ENCODE measurements at places on chromosomes 5 and 9.

DNA sequence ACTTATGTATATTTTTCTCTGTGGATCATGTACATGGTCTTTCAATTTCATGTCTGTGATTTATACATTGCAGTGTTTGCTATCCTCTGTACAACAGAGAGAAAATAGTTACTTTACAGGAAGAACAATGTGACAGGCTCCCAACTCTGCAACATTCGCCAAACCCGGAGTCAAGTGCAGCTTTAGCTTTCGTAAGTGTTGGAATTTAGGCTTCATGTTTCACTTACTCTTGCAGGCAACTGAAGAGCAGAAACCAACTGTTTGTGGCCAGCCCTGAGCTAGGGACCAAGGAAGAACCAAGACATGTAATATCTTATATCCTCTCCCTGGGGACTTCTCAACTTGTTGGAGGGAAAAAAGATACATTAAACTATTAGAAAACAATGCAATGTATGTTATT, 147.9 kb downstream of the C5orf15 start:
- no peak for DNase-seq

DNA sequence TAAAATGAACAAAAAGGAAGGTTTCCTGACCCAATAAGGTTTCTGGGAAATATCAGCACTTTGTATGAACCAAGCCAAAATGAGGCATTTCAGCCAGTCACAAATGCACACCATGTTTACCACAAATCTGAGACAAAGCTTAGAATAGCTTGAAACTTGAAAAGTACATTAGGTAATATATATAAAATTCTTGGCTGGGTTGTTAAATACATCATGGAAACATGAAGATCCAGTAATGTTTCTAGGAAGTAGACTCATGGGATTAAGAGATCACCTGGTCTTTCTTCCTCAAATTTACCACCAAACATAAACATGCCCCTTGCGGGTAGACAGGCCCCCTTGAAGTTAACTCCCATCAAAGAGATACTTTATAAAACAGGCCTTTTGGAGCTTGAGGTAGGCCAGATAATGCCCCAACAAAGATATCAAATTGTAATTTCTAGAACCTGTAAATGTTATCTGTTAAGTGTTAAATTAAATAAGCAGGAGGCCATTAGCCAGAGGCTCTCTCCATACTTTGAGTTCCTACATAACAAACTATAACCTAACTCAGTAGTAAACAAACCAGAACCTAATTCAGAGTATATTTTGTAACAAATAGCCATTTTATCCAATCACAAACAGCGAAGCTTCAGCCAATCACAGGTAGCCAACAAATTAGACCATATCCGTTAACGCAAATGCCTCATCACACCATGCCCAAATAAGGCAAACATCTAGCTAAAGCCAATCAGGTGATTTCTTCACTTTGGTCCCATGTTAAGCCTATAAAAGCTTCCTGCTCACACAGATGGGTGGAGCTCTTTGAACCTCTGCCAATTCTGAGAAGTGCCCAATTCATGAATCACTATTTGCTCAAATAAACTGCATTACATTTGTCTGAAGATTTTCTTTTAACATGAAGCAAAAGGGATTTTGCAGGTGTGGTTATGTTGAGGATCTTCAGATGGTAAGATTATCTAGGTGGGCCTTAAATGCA, 127.9 kb upstream of the TARS1 start:
- peak; percentile 94 for DNase-seq

DNA sequence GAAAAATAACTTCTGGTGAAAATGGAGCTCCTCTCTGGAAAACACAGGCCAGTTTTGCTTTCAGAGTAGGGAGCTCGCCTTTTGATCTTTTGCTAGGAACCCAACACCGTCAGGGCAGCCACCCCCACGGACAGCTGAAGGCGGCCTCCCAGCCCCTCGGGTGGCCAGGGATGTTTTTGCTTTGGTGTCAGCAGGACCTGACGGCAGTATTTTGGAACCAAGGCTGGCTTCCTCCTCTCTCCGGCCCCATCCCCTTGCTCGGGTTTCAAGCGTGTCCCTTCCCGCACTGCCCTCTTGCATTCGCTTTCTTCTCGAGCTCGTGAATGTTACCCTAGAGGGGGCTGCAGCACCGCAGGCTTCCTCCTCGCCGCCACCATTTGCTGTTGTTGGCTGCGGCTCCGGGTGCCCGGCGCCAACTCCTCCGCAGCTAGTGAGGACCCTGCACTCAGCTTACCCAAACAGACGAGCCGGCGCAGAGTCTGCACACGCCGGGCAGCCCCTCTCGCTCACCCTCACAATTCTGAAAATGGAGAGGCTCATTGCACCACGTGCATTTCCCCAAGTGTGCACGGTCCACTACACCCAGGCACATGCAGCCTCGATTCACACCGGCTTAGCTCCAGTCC, 35.5 kb upstream of the ADAMTSL1 start:
- DNase-seq: peak; percentile 74

GRCh38 chr5:168663276-168664004, 84.3 kb upstream of the PANK3 start:
- no peak for DNase-seq

GRCh38 chr9:128909859-128910258, 10.9 kb upstream of the PHYHD1 start:
- DNase-seq: no peak

DNA sequence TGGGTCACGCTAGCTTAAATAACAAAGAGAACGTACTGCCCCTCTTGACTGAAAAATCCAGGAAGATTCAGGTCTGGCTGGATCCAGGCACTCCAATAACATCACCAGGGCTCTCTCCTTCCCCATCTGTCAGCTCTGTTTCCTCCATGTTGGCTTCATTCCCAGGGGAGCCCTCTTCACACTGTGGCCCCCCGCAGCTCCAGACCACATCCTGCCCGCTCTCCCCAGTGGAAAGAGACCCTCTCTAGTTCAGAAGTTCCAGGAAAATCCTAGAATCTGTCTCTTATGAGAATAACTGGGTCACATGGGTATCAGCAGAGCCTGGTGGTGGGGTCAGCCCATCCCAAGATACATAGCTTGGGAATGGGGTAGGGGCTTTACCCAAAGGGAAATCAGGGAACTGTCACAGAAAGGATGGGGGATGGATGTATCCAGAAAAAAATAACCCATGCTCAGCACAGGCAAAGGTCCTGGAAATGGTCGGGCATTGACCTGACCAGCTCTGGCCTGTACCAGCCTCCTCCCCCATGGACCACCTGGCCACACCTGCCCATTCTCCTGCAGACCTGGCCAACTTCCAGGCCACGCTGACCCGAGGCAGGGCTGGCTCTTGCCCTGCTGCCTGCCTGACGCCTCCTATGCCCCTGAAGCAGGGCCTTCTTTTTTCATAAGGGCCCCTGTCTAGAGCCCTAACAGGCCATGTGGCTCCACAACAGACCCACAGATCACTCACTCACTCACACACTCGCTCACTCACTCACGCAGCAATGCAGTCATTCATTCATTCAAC, 65.9 kb downstream of the COL23A1 start:
- DNase-seq: no peak

DNA sequence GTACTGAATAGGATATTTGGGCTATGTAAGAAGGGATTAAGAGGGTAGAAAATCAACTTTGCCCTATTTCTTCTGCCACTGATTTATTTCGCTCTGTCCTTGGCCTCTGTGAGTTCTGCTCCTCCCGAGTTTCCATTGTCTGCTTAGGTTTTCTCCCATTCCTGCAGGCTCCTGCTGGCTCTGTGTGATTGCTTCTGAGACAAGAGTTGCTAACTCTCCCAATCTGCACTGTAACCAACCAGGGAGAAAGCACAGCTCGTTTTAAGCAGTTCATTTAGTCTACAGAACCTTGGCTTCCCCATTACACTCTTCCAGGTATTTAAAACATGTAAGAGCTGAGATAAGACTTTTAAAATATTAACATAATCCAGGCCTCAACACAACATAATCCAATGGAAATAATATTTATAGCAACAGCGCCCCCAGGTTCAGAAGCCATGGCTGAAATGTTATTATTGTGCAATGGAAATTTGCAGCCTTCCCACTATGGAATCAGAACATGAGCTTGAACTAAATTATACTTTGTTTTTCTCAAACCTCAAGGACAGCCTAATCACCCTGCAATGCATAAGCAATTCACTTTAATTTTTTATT, 203.5 kb downstream of the ERCC6L2 start:
- no peak for DNase-seq

- no peak for DNase-seq
These were observed 4.8 kb upstream of the BTF3 start for GRCh38 chr5:73493421-73493820.

DNA sequence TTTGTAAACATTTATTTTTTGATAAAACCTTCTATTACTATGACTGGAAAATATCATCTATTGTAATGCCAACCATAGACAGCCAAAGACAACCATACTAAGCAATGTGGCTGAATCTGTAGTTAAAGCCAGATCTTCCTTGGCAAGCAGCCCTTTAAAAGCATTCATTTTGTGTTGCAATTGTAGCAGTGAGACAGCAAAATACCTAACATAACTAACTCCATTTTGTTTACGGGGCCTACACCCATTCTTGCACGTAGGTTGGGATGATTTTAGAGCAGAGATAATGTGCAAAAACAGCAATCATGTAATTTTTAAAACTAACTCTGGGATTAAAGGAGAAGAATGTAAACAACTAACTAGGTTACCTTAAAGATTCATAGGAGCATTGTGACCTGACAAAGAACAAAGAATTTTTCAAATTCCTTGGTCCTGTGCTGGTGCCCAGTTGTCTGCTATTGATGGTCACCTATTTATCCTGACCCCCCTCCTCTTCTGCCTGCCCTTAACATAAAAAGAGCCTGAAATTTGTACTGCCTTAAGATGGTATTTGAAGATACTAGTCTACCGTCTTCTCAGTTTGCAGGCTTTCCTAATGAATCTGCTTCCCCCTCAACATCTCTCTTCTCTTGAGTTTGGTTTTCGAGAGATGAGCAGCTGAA, 10.6 kb downstream of the IFNA1 start:
- no peak for DNase-seq

- DNase-seq: no peak
These were observed 1363.3 kb downstream of the MAT2B start for GRCh38 chr5:164868761-164869160.

GRCh38 chr9:108254236-108254635, 601.5 kb downstream of the ACTL7B start:
- DNase-seq: no peak

- DNase-seq: no peak
These were observed 312.9 kb upstream of the RGMB start for GRCh38 chr5:98460536-98460935.

DNA sequence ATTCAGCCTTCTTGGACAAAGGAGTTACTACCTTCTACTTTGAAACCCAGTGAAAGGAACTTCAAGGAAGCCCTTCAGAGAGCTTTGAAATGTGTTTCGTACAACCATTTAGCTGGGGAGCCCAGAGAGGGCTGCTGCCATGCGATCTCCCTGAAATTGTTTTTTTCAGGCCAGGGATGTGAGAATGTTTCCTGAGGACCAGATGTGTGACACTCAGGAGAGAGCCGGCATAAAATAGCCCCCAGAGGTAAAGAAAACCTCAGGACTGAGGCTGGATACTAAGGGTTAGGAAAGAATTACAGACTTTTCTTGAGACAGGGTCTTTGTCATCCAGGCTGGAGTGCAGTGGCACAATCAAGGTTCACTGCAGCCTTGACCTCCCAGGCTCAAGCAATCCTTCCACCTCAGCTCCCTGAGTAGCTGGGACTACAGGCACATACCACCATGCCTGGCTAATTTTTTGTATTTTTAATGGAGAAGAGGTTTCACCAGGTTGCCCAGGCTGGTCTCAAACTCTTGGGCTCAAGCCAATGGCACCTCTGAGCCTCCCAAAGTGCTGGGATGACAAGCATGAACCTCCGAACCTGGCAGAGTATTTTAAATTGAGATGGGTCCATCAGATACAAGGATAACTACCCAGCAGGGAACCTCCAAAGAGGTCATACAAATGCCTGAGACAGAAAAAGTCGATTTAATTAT, 8.4 kb downstream of the RPL37 start:
- no peak for DNase-seq

- no peak for DNase-seq
These were observed 47.1 kb downstream of the MAT2B start for GRCh38 chr5:163552536-163552935.

- peak; percentile 41 for DNase-seq
These were observed 200.8 kb downstream of the CRB2 start for GRCh38 chr9:123556464-123557435.

DNA sequence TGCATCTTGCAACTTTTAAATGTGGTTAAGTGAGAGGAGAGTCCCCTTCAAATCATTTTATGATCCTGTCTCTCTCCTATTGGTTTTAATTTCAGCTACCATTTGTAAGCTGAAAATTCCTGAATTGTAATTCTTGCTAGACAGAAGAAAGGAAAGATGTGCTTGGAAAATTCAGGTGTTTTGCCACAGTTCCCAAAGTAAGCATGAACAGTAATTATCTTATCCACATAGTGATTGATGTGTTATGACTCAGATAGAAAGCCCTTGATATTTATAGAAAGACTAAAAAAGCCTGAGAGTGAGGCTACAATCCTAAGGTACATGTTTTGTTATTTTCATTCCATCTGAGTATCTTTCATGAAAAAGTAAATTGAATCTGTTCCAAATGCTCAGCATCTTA, 492.5 kb downstream of the MAT2B start:
- DNase-seq: no peak

DNA sequence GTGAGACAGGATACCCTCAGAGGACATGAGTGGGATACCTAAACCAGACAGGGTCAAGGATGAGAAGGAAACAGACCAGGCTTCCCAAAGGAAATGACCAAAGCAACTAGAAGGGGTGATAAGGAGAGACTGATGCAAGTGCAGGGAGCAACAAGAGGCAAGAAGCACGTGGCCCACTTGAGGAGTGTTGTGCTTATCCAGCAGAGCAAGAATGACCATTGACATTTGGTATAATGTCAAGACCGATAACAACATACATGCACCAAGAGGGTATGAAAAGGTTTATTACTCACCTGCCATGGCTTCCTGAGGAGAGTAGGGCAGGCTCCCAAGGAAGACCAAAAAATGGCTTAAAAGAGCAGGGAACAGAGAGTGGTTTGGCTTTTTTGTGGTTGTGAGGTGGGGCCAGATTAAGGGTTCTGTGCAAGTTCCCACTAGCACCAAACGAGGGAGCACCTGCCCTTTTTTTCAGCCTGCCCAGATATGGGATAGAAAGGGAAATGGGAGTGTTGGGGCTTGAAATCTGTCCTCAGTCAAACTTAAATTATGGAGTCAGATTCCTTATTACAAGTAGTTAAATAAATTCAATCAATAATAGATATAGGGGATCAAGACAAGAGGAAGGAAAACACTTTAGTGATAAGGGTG, 513.6 kb downstream of the RASEF start:
- DNase-seq: no peak

GRCh38 chr5:89303033-89303480, 420.1 kb upstream of the MEF2C start:
- no peak for DNase-seq

- DNase-seq: no peak
These were observed 397.8 kb downstream of the EFNA5 start for GRCh38 chr5:107272954-107273353.

GRCh38 chr5:150157168-150157567, 1.5 kb upstream of the PDGFRB start:
- no peak for DNase-seq

DNA sequence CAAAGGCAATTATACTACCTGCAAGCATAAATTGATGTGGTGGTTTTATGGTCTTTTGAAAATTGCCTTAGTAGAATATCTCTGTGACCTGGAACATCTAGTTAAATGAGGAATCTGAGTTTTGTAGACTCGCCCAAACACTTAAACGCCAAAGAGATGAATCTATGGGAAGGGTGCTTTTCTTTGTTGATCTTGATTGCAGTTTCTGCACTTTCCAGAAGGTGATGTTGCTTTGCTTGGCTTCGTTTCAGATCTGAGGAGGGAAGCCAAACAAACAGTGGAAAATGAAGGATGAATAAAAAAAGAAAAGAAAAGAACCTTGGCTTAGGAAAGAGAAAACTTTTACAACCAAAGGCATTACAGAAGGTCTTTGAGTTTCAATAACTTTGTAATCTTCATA, 1021.2 kb downstream of the NR2F1-AS1 start:
- peak; percentile 44 for DNase-seq
